ENCODE measurements at places on chromosomes 12 and 14. TPM values are rescaled to one million over a fixed set of nuclear protein-coding genes. Genes with fewer than 3 reads are reported as not detected.

CLEC4E gene
- not detected for total RNA-seq

DNA sequence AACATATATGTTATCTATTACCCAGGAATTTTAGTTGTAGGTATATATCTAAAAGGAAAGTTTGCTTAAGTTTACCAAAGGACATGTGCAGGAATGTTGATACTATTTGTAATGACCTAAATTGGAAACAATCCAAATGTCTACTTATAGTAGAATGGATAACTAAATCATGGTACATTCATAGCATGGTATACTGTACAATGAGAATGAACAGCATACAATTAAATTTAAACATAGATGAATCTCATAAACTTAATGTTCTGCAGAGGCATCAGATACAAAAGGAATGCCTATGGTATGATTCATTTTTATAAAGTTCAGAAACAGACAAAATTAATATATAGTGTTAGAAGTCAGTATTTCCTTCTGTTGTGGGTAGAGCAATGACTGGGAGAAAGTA is 135.4 kb downstream of the GPHN start:
- H3K27me3 ChIP-seq: no peaks in the 10 kb centered on the region
- H3K27ac ChIP-seq: no peak overlapping the region
- H3K4me1 ChIP-seq: peaks cover 4% of the 10 kb centered on the region
- no peak overlapping the region for H3K4me3 ChIP-seq
- H3K36me3 ChIP-seq: no peaks in the 10 kb centered on the region

GRCh38 chr14:78758333-78758732 is 588.2 kb downstream of the NRXN3 start:
- H3K4me1 ChIP-seq: no peaks in the 10 kb centered on the region
- peak; percentile 42 for DNase-seq
- no peaks in the 10 kb centered on the region for H3K36me3 ChIP-seq

DNA sequence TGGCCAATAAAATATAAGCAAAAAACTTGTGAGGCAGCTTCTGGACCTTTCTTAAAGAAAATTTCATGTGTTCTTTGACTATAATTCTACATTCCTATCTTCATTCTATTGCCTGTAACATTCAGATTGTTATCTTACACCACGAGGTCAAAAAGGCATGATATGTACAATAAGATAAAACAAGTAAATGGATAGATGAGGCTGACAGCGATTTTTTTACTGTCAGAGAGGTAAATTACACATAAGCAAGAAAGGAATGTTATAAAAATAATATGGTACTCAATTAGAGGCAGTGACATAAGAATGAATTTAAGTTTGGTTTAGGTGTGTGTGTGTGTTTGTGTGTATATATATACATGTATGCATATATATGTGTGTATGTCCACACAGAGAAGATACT is 660.0 kb downstream of the C12orf50 start:
- DNase-seq: no peak
- H3K4me3 ChIP-seq: no peak overlapping the region
- no peaks in the 10 kb centered on the region for H3K4me1 ChIP-seq
- H3K27me3 ChIP-seq: no peaks in the 10 kb centered on the region
- no peaks in the 10 kb centered on the region for H3K36me3 ChIP-seq

DNA sequence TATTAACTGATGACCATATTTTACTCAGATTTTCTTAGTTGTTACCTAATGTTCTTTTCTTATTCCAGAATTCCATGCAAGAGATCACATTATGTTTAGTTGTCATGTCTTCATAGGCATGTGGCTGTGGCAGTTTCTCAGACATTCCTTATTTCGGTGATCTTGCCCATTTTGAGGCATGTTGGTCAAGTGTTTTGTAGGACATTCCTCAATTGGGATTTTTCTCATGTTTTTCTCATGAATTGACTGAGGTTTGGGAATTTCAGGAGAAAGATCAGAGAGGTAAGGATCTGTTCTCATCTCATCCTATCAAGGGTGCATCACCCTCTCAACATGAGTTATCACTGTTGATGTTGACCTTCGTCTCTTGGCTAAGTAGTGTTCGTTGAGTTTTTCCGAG is 81.3 kb downstream of the CHST11 start:
- no peak overlapping the region for H3K4me3 ChIP-seq
- H3K27me3 ChIP-seq: no peaks in the 10 kb centered on the region
- no peak for DNase-seq
- H3K27ac ChIP-seq: no peak overlapping the region
- no peaks in the 10 kb centered on the region for H3K36me3 ChIP-seq

DNA sequence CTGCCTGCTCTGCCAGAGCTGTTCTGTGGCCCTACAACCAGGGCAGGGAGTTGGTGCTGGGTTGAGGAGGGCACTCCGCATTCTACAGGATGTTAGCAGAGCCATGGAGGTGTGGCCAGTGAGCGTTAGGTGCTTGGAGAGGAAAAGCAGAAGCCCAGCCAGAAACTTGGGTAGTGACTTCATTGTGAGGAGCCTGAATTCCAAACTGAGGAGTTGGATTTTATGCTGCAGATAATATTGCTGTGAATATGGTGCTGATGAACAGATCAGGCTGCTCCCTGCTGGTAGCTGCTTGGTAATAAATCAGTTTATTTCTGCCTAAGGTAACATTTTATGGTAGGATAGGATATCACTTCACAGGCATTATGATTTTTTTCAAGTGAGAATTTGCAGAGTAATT is 7.1 kb upstream of the CCDC175 start:
- no peak overlapping the region for H3K4me3 ChIP-seq
- H3K27me3 ChIP-seq: no peaks in the 10 kb centered on the region
- DNase-seq: no peak
